ENCODE measurements at places on chromosomes 11 and 22.

DNA sequence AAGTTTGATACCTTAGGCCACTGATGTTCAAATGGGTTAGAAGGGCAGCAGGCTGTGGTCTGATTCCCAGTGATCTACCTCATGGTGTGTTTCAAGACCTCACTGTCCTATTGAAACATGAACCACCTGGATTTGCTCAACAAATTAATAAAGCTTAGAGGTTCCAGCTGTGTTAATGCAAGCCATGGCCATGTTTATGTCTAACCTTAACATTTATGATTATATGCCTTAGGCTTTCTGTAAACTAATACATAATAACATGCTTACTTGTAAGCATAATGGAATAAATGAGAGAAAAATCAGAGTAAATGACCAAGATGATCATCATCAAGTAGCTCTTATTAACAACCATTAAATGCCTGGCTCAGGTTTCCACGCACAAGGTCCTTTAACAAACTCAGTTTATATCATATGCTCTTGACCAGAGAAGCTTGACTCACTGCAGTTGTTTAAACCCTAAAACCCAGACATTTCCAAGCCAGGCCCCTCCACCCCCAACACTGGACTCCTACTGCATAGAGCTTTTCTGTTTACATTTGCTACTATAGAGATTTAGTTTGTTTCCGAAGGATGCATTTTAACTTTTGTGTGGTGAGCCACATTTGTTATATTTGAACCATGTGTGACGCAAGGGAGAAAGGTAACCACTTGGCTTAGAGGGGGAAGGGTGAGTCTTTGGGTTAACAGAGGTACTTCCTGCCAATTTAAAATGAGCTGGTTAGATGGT is 43.7 kb downstream of the KREMEN1 start:
- DNase-seq = no peak

GRCh38 chr22:44554411-44554810 is 56.4 kb upstream of the RTL6 start:
- no peak for DNase-seq

- no peak for DNase-seq
Measured at GRCh38 chr11:8066036-8066910, 14.7 kb upstream of the TUB start.

- no peak for DNase-seq
Measured at GRCh38 chr11:114025329-114025907, 34.1 kb upstream of the ZBTB16 start.

GRCh38 chr11:2737866-2738265 is 38.1 kb upstream of the KCNQ1OT1 start:
- DNase-seq = no peak

DNA sequence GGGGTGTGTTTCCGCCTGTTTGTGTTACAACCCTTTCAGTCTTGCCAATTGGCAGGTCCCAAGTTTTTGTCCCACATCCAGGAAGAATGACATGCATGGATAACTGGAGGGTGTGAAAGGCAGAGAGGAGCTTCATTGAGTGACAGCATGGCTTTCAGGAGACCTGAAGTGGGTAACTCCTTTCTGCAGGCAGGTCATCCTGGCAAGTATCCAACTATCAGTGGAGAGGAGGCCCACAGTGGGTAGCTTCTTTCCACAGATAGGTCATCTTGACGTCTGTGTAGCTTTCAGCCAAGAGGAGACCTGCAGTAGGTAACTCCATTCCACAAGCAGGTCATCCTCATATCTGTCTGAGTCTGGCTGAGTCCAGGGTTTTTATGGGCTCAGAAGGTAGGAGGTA is 1268.8 kb upstream of the CNTN5 start:
- DNase-seq = no peak

DNA sequence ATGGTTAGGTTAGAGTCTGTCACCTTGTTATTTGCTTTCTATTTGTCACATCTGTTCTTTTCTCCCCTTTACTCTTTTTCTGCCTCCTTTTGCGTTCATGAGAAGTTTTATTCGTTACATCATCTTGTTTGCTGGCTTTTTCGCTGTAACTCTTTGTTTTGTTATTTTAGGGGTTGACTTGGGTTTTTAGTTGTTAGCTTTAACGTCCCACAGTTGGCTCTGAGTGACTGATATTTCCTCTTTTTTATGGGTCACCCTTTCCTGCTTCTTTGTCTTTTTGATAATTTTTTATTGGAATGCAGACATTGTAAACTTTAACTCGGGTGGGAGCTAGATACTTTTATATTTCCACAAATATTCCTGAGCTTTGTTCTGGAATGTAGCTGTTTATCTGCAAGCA is 13.3 kb upstream of the TNNT3 start:
- no peak for DNase-seq

DNA sequence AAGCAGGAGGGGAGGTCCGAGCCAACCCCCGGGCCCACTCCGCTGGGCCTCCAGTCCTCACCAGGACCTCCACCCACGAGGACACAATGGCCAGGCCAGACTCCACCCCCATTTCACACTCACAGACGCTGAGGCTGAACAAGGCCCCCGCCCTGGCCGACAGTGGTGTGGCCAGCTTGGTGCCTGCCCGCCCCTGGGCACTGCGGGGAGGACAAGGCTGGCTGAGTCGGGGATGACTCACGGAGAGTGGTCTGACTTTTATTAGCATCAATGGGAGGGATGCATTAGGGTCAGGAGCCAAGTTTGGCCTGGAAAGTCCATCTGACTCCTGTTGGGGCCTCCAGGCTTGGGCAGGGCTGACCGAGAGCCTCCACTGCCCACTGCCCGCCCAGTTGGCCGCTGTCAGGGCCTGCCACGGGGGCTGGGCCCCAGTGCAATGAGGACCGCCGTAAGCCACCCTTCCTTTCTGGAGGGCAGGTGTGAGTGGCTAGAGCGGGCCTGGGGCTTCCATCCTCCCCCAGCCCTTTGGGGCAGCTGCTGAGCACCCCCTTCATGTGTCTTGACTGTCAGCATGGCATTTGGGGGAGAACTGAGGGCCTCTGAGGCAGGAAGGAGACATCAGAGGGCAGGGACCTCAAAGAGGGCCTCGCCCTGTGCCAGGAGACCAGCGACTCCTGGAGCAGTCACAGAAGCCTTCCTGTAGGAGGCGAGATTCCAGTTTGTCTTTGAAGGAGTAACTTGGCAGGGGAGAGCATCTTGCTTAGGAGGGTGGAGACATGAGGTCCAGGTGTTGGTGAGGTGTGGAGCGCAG is 10.6 kb downstream of the TSPAN32 start:
- no peak for DNase-seq

DNA sequence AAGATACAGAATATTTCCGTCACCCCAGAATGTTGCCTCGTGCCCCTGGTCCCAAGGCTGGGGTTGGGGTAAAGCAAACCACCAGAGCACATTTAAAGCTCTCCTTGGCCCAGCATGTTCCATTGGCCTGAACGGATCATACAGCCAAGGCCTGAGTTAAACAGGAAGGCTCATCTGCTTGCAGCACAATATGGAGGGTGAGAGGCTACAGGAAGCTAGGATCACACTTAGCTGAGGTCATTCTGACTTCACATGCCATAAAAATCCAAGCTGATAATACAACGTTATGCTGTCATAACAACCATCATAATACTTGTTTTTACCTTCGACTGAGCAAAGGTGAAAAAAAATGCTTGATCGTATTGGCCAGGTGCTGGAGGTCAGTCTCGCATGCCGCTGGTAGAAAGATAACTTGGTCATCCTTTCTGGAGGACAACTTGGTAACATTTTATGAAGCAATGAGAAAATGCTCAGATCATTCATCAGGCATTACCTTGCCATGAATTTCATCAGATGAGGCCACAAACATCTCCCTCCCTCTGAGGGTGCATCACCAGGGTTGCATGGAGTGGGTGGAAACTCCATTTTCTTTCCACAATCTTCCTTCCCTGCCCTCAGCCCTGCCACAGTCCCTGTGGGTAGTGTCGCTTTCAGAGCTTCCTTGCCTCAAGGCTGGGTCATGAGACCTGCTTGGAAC is 31.9 kb upstream of the RTL6 start:
- no peak for DNase-seq

GRCh38 chr11:106281455-106282173 is 204.2 kb downstream of the AASDHPPT start:
- no peak for DNase-seq

- DNase-seq = no peak
Measured at GRCh38 chr11:116692318-116693101, 80.3 kb downstream of the BUD13 start.

- DNase-seq = no peak
Measured at GRCh38 chr11:119361941-119362725, 15.6 kb upstream of the MFRP start.

DNA sequence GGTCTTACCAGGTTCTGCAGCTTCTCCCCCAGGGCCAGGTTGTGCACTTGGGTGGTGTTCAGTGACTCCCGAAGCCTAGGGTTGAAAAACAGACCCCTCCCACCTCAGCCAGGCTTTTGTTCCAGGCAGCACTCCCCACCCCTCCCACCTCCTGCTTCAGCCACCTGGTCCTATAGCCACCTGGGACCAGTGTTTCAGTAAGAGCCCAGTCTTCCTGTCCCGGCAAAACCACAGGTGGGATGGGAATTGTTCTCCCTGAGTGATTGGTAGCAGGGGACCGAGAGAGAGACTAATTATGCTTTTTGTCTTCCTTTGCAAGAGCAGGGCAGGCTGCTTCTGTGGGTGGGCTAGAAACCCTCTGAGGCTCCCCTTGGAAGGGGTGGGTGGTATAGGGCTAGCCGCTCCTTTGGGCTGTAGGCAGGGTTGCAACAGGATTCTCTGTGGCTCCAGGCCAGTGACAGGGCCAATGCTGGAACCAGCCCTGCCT is 8.5 kb upstream of the NAALADL1 start:
- no peak for DNase-seq

GRCh38 chr11:126355926-126356897 is 726 bp downstream of the ST3GAL4 start:
- DNase-seq = no peak

DNA sequence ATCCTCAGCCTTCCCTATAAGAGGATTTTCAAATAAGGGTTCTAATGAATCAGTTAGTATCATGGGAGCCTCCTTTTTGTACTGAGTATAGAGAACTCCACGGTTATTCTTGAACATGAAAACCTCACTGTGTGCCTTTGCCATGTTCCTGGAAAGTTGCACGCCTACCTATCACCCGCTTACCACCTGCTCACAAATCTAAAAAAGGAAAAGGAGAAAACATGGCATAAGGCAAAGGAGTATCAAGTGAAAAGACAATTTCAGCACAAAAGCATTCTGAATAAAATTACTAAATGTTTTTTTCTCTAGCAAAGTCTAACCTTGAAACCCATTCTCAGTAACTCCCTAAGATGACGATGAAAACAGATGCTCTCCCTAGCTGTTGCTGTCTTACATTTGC is 511.8 kb upstream of the API5 start:
- no peak for DNase-seq

DNA sequence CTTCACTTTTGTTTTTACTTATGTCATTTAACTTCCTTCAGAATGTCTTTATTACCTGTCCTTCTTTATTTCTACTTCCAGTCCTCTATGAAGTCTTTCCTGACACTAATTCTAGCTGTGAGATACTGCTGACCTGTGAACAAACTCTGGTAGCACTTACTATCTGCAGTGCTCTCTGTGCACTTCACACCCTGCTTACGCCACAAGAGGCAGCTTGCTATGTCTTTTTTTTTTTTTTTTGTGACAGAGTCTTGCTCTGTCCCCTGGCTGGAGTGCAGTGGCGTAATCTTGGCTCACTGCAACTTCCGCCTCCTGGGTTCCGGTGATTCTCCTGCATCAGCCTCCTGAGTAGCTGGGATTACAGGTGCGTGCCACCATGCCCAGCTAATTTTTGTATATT is 10.7 kb downstream of the STIM1 start:
- no peak for DNase-seq

DNA sequence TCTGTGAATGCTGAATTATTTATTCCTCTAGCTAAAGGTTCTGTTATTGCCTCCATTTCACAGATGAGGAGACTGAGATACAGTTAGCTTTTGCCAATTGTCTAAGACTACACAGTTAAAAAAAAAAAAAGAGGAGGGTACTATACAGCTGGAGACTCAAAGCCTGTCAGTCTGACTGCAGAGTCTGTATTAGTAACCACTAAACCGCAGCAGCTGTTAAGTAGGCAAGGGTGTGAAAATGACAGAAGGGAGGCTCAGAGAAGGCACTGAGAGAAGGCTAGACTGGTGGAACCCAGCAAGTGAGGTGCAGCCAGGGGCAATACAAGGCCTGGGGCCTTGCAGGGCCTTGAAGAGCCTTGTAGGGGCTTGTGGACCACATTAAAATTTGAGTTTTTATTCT is 181.2 kb downstream of the CSNK2A3 start:
- DNase-seq = no peak

GRCh38 chr11:68722143-68722542 is 29.2 kb downstream of the TESMIN start:
- DNase-seq = no peak

DNA sequence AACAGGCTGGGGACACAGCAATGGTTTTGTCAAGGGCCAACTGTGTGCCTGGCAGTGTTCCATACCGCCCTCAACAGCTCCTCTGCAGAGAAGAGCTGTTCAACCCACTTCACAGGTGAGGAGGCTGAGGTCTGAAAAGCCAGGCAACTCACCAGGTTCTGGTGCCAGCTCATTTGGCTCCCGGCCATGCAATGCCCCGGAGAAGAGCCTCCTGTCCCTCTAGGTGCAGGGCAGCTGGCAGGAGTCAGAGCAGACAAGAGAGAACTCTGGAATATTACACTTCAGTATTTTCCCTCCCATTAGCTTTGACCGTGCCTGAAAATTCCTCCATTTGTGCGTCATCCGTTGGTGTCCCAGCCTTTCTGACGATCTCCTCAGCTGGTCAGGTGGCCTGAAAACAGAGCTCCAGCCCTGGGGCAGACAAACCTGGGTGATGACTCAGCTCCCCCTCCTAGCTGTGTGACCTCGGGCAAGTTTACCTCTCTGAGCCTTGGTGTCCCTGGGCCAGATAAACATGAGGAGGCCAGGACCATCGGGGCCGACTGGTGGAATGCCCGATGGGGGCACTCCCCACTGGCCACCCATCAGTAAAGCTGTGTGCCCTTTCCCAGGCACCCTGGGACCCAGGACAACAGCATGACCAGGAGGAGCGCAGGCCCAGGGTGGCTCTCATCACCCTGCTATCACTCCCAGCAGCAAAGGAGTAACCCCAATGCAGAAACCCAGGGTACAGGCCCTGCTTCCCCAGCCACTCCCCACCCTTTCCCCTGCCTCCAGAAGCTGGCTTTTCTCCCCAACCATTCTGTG is 9.6 kb upstream of the C1QTNF6 start:
- peak; percentile 56 for DNase-seq

DNA sequence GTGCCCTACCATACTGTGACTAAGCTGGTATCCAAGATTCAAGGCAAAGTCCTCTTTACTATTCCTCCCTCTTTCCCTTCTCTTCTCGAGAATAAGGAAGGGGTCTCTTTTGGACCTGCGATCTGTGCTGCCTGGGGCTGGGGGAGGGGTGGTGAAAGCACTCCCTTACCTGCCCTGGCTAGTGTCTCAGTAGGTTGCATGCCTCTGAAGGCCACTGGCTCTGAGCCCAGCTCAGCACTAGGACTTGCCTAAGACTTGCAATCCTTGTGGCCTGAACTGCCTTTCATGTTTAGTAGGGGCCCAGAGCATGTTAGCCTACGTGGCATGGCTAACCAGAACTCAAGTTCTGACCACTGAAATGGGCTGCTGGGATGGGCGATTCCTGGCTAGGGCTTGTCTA is 13.0 kb upstream of the REXO2 start:
- DNase-seq = no peak

Measured in NCI-H1092 (cell line).